ENCODE measurements at places on chromosomes 6 and 20. TPM values are rescaled to one million over a fixed set of nuclear protein-coding genes. Genes with fewer than 3 reads are reported as not detected.

- no peak overlapping the region for H3K27ac ChIP-seq
- no peak for DNase-seq
- H3K4me3 ChIP-seq = no peak overlapping the region
- no peaks in the 10 kb centered on the region for H3K36me3 ChIP-seq
- no peaks in the 10 kb centered on the region for H3K27me3 ChIP-seq
Observed at GRCh38 chr20:59015812-59016711, 3.2 kb upstream of the TUBB1 start.

- no peaks in the 10 kb centered on the region for H3K36me3 ChIP-seq
- no peak overlapping the region for H3K4me3 ChIP-seq
- no peak overlapping the region for H3K27ac ChIP-seq
- H3K4me1 ChIP-seq = no peaks in the 10 kb centered on the region
- no peaks in the 10 kb centered on the region for H3K27me3 ChIP-seq
Observed at GRCh38 chr6:13517116-13517515, 29.7 kb upstream of the GFOD1 start.

DNA sequence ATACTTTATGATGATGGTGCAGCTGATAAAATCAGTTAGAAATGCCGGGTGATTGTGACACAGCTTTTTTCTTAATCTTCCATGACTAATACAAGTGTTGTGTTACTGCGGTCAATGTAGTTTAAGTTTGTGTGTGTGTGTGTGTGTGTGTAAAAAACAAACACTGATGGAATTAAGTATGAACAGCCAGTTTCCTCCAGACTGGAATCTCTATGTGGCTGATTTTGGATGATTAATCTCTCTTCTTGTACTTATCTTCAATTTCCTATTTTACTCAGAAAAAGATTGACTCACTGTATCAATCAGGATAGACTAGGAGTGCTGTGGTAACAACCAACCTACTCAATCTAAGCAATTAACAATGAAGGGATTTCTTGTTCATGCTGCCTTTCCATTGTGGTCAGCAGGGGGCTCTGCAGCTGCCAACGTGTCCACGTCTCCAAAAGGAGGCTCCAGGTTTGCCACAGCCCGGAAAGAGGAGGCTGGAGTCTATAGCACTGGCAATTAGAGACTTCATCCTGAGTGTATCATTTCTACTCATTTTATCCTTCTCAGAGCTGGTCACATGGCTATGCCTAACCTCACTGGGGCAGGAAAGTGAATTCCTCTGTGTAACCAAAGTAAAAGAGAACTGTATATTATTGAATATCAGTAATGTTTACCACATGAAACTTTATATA, 107.7 kb downstream of the CD109 start:
- no peak overlapping the region for H3K27ac ChIP-seq
- peaks cover 3% of the 10 kb centered on the region for H3K4me1 ChIP-seq
- H3K4me3 ChIP-seq = no peak overlapping the region
- peak; percentile 10 for DNase-seq

The AIF1 gene
- total RNA-seq = 120 TPM

DNA sequence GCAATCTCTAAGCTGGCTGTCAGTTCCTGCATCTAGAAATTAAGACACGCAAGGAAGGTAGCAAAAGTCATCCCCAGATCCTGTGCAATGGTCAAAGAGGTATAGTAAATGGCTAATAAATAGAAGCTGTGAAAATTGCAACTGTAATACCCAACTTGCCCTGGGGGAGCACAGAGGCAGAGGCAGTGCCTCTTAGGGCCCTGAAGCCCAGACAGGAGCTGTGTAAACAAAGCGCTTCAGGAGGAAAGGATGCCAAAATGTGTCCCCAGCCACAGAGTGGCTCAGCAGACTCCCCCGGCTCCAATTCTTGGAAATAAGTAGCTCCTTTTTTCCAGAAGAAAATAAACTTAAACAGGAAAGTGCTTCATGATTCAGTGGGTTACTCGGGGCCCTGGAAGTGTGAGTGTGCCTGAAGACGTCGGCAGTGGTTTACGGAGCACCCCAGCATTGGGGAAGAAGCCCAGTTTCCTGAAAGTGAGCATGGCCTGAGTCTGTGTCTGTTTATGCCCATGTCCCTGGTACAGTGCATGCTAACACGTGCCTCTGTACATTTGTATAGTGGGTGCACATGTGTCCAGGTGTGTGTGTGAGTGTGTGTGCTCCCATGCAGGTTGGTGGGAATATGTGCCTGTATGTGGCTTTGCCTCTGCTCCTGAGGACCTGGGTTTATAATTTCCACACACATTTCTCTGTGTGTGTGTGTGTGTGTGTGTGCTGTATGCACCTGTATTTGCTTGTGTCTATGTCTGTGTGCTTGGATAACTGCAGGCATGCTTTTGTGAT, 246.7 kb downstream of the MAFB start:
- H3K27ac ChIP-seq = no peak overlapping the region
- no peak overlapping the region for H3K4me3 ChIP-seq
- peaks cover 2% of the 10 kb centered on the region for H3K27me3 ChIP-seq
- H3K36me3 ChIP-seq = no peaks in the 10 kb centered on the region
- DNase-seq = no peak

DNA sequence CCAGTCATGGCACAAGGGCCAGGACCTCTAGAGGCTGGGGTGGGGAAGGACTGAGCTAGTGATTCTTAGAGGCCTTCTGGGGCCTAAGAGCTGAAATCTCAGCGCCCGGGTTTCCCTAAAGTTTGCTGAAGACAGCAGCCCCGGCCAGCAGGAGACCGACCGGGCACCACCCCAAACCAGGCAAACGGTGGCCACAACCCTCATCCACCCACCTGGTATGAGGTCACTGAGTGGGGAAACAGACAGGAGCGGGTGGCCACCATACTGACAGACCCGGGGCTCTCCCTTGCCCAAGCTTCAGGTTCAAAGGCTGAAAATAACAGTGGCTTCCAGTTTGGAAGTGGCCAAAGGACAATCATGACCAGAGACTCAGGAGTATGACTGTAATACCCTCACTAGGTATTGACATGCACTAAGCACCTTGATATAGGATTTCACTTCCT, 35.0 kb upstream of the ID1 start:
- H3K4me1 ChIP-seq = peaks cover 31% of the 10 kb centered on the region
- H3K36me3 ChIP-seq = peaks cover 4% of the 10 kb centered on the region
- no peaks in the 10 kb centered on the region for H3K27me3 ChIP-seq
- no peak overlapping the region for H3K4me3 ChIP-seq
- peak overlapping the region; percentile 47 for H3K27ac ChIP-seq

The PDYN gene
- not detected for total RNA-seq

DNA sequence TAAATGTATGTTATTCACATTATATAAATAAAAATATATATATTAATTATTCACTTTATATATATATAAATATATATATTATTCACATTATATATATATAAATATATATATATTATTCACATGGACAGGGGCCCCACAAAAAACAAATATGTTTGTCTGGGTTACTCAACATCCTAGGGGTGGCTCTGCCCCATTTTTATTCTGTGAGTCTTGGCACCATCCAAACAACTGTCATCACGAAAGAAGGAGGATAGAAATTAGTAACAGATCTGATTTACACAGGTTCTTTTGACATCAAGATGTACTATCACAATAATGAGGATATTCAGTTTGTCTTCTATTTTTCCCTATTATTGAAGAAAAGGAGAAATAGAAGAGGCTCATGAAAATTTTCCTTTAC, 187.3 kb downstream of the GPX5 start:
- H3K36me3 ChIP-seq = peaks cover 5% of the 10 kb centered on the region
- H3K4me3 ChIP-seq = no peak overlapping the region
- peaks cover 67% of the 10 kb centered on the region for H3K27me3 ChIP-seq
- H3K4me1 ChIP-seq = peaks cover 6% of the 10 kb centered on the region

The APCDD1L gene
- total RNA-seq = not detected

DNA sequence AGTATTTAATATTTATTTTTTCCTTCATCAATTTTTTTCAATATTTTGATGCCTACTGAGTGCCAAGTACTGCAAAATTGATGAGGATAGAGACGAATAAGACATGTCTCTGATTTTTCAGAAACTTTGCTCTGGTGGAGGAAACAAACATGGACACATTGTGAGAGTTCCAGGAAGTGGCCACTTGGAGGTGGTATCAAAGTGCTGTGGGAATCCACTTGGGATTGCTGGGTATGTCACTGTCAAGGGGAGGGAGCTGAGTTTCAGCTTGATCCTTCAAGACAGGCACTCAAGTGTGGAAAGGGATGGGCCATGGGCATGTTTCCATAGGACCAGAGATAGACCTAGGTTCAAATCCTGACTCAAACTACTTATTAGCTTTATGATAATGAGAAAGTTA, 24.5 kb upstream of the ABCC10 start:
- H3K4me1 ChIP-seq = peaks cover under 1% of the 10 kb centered on the region
- no peaks in the 10 kb centered on the region for H3K36me3 ChIP-seq
- no peak overlapping the region for H3K4me3 ChIP-seq
- no peak for DNase-seq

DNA sequence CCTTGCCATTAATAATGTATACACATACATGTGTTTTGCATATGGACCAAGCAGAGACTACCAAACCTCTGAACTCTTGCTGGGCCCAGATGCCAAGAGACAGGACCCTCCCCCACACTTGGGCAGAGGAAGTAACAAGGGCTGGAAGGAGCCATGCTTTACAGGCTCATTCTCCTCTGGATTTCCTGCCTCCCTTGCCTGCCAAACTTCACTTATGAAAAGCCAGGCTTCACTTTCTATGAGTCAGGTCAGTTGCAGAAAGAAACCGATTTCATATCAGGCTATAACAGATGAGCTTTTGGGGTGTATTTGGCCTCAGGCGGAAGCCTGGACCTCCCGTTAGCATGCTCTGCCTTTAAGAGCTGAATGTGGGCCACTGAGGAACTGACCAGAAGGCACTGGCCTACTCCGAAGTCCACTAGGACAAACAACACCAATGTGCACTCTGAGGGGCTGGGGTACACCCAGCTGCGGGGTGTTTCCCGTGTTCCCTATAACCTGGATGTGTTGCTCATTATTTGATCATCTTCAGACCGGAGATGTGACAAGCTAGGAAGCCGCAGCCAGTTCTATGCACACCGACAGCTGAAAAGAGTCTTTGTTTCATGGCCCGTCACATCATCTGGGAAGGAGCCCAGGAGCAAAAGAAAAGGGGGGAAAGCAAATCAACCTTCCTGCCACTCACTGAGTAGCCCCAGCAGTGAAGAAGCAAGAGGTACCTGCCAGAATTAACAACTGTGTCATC, 28.5 kb downstream of the HAO1 start:
- H3K4me3 ChIP-seq = no peak overlapping the region
- H3K27ac ChIP-seq = no peak overlapping the region
- no peak for DNase-seq
- H3K27me3 ChIP-seq = peaks cover 4% of the 10 kb centered on the region
- no peaks in the 10 kb centered on the region for H3K36me3 ChIP-seq
- no peaks in the 10 kb centered on the region for H3K4me1 ChIP-seq

DNA sequence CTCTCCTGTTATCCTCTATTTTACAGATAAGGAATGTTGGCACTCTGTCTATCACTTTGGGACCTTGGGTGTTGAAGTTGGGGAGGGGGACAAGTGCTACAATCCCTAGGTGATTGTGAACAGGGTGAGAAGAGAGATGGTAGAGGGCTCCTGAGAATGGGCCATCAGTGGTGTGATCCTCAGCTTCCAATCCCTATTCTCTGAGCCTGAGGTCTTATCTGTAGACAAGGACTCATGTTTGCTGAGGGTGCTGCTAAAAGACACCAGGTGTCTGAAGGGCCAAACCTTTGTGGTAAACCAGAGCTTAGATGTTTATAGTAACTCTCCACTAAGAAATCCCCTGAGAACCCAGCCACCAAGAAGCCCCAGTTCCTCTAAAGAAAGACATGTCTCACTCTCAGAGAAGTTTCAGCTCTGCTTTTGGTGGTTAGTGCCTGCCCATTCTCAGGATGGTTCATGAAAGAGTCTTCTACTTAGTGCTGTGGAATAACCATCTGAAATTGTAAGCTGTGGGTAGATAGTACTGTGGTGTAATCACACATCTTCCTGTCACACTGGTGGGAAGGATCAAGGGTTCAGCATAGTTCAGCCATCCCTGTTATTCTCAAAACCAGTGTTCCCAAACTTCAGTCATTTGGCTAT, 58.2 kb upstream of the IL20RA start:
- H3K4me1 ChIP-seq = peaks cover 6% of the 10 kb centered on the region
- H3K27ac ChIP-seq = peak overlapping the region; percentile 46
- H3K4me3 ChIP-seq = no peak overlapping the region
- no peaks in the 10 kb centered on the region for H3K27me3 ChIP-seq
- DNase-seq = peak; percentile 38
- H3K36me3 ChIP-seq = no peaks in the 10 kb centered on the region

All from activated naive CD4-positive, alpha-beta T cell treated with anti-CD3 and anti-CD28 coated beads for 36 hours (primary cell).